ENCODE measurements at places on chromosomes 3 and 15. TPM values are rescaled to one million over a fixed set of nuclear protein-coding genes. Genes with fewer than 3 reads are reported as not detected.

ANKRD28 gene
- 29.3 TPM for total RNA-seq

NAALADL2 gene
- total RNA-seq: 11.5 TPM

CAV3 gene
- total RNA-seq: not detected

GRCh38 chr15:60583946-60584345 lies 105.0 kb upstream of the ICE2 start:
- H3K27ac ChIP-seq: no peak overlapping the region
- peaks cover 7% of the 10 kb centered on the region for H3K27me3 ChIP-seq
- no peak overlapping the region for H3K4me3 ChIP-seq

DNA sequence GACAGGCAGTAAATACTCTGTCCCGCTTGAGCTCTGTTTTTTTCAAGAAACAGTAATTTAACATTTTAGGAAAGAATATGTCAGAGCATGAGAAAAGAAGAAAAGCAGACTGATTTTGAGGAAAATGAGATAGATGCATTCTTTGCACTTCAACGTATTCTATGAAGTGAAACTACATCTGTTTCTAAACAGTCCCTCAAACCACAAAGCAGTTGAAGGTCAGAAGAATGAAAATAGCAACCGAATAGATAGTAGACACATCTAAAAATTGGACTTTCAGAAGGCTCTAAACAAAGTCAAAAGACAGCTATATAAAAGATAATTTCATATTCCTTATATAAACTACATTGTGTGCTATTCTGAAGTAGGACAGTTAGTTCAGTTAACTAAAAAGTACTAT lies 172.6 kb upstream of the LRRC3B start:
- H3K4me3 ChIP-seq: no peak overlapping the region
- no peaks in the 10 kb centered on the region for H3K27me3 ChIP-seq
- no peak for DNase-seq
- no peaks in the 10 kb centered on the region for H3K36me3 ChIP-seq
- H3K4me1 ChIP-seq: no peaks in the 10 kb centered on the region

- peaks cover 33% of the 10 kb centered on the region for H3K4me1 ChIP-seq
- H3K36me3 ChIP-seq: no peaks in the 10 kb centered on the region
- no peak for DNase-seq
Measured at GRCh38 chr3:31390466-31390865, 142.3 kb upstream of the STT3B start.

DNA sequence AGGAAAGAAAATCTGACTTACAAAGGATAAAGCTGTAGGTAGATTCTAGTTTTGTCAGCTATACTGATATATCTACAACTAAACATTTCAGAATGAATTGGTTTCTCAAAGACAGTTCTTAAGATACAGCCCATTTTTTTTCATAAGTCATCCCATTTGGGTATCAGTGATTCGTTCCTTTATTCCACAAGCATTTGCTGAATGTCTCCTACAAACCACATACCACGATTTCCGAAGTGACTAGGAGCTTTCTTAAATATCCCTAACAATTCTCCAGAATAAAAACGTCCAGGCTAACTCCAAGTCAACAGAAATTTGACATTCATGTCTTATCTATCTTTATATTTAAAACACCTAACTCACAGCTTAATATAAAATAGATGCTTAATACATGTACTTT lies 59.8 kb downstream of the TP53BP1 start:
- no peaks in the 10 kb centered on the region for H3K4me1 ChIP-seq
- H3K27ac ChIP-seq: no peak overlapping the region
- H3K36me3 ChIP-seq: peaks cover 8% of the 10 kb centered on the region
- DNase-seq: no peak
- H3K4me3 ChIP-seq: no peak overlapping the region

NBEAL2 gene
- total RNA-seq: 19.1 TPM

- H3K4me1 ChIP-seq: peaks cover 24% of the 10 kb centered on the region
- no peak overlapping the region for H3K27ac ChIP-seq
- H3K27me3 ChIP-seq: no peaks in the 10 kb centered on the region
- H3K36me3 ChIP-seq: no peaks in the 10 kb centered on the region
Measured at GRCh38 chr3:141262308-141262705, 30.7 kb downstream of the PXYLP1 start.

DNA sequence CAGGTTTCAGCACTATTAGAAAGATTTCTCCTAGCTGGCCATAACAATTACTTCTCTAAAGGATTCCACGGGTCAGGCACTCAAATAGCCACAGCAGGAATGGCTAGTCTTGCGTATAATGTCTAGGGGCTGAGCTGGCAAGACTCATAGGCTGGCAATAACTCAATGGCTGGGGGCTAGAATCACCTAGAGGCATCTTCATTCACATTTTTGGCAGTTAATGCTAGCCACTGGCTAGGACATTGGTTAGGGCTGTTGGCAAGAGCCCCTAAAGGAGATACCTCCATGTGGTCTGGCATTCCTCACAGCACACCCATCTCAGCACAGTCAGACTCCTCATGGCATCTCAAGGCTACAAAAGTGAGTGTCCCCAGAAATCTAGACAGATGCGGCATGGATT lies 6.2 kb downstream of the SUSD5 start:
- no peak overlapping the region for H3K4me3 ChIP-seq
- peaks cover 14% of the 10 kb centered on the region for H3K36me3 ChIP-seq

FETUB gene
- not detected for total RNA-seq

PBRM1 gene
- 116 TPM for total RNA-seq

DNA sequence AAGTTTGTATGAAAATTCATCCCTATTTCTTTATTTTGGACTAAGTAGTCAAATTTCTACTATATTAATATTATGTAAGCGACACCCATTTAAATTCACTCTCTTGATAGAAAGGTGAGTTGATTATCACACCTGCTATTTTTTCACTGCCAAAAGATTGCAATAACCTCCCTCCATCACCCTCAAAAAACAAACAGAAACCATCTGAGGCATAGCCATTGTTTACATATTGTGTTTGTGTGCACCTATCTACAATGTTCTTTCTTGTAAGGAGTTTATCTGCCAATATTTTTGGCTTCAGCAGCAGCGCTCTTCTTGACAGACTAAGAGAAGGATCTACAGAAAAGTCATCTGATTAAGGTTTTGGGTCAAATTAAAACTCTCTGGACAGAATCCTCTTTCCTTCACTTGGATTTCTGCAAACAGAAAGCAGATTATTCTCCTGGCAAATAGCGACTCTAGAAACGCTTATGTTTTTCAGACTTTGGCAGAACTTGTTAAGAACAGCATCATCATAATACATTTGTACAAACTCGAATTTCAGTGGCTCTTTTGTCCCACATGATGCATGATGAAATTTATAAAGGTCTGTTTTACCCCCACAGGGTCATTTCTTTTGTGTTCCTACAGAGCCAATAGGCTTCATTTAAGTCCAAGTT lies 48.6 kb downstream of the KCNMB2 start:
- no peak for DNase-seq
- H3K4me3 ChIP-seq: no peak overlapping the region
- H3K27me3 ChIP-seq: no peaks in the 10 kb centered on the region
- no peak overlapping the region for H3K27ac ChIP-seq

DNA sequence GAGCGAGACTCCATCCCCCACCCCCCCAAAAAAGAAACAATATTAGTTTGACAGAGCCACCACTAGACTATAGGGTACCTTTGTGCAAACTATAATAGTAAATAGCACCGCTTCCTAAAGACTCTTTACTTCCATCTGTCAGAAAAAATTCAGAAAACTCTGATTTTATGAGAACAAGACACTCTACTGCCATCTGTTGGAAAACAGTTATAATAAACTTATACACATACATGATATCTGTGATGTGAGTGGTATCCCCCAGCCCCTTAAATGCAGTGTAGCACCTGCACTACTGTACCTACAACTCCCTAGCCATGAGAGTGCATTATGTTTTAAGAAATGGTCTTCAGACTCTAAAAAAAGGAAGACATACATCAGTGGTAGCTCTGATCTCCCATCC lies 47.1 kb upstream of the CTDSPL start:
- H3K27ac ChIP-seq: no peak overlapping the region
- no peaks in the 10 kb centered on the region for H3K36me3 ChIP-seq
- H3K4me1 ChIP-seq: no peaks in the 10 kb centered on the region

NDUFAF3 gene
- 36.8 TPM for total RNA-seq

- no peaks in the 10 kb centered on the region for H3K36me3 ChIP-seq
- H3K27me3 ChIP-seq: no peaks in the 10 kb centered on the region
- H3K4me1 ChIP-seq: peaks cover 10% of the 10 kb centered on the region
- no peak overlapping the region for H3K27ac ChIP-seq
Measured at GRCh38 chr3:51937014-51937413, 4.7 kb downstream of the RRP9 start.

GABRA5 gene
- 4.4 TPM for total RNA-seq

- no peaks in the 10 kb centered on the region for H3K36me3 ChIP-seq
- DNase-seq: peak; percentile 34
- no peaks in the 10 kb centered on the region for H3K27me3 ChIP-seq
- H3K4me3 ChIP-seq: no peak overlapping the region
Measured at GRCh38 chr3:114122027-114122709, 56.7 kb downstream of the DRD3 start.

DNA sequence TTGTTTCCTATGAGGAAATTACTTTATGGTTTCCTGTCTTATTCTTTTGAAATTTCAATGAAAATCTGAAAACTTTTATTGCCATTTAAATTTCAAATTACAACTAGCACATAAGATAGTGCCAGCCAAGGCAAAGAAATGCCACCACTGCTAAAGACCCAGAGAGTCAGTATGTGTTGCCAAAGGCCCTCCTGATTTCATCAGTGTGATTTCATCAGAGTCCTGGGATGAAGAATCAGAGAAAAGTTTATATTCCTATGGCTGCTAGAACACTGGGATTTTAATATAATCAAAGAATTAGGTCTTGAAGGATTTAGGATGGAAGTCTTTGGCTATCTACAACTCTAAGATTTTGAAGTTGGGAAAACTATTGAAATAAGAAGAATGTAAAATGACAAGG lies 434.2 kb upstream of the CCDC54 start:
- H3K4me3 ChIP-seq: no peak overlapping the region
- H3K4me1 ChIP-seq: no peaks in the 10 kb centered on the region
- H3K27ac ChIP-seq: no peak overlapping the region
- H3K36me3 ChIP-seq: no peaks in the 10 kb centered on the region

DNA sequence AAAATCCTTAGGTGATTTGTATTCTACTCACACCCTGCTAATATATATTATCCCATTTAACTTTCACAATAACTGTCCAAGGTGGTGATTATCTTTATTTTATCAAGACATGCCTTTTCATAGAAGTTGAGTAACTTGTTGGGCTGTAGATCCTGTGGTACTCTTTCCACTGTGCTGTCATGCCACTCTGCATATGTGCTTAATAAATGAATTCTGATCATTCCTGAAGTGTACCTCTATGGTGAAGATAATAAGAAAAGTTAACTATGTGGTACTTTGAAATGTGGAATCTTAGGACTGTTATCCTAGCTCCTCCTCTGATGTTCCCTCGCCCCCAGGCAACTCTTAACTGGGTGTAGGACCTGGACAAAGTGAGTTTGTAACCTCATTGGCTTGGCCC lies 5.2 kb downstream of the SNRK start:
- H3K4me3 ChIP-seq: no peak overlapping the region
- H3K4me1 ChIP-seq: peaks cover 18% of the 10 kb centered on the region
- H3K27me3 ChIP-seq: no peaks in the 10 kb centered on the region
- H3K36me3 ChIP-seq: no peaks in the 10 kb centered on the region
- no peak for DNase-seq

GRCh38 chr15:68524753-68525584 lies 53.8 kb upstream of the CORO2B start:
- no peaks in the 10 kb centered on the region for H3K27me3 ChIP-seq
- H3K36me3 ChIP-seq: no peaks in the 10 kb centered on the region
- H3K27ac ChIP-seq: no peak overlapping the region
- H3K4me1 ChIP-seq: no peaks in the 10 kb centered on the region

CDCP1 gene
- 0.12 TPM for total RNA-seq

Data from neural progenitor cell (in vitro differentiated cells).